Epithelial cell of proximal tubule (primary cell): ENCODE measurements at places on chromosomes 3 and 15.

- no peak for DNase-seq
Measured at GRCh38 chr3:193962986-193963685, 172.8 kb upstream of the HES1 start.

DNA sequence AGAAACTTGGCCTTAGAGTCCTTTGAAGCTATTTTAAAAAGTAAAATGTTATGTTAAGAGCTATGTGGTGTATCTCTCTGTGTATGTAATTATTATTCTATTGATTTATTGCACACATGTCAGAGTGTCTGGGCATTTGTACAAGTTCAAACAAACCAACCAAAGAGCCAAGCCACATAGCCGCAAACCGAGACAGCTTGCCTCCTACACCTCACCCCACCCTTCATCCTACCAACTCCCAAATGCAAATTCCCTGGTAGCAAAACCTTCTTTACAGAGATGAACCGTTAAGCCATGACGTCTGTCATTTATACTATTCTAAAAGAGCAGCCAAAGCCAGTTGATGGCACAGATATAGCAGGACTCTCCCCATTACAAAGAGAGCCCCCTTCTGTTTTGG is 332.3 kb downstream of the ERC2 start:
- DNase-seq = no peak

DNA sequence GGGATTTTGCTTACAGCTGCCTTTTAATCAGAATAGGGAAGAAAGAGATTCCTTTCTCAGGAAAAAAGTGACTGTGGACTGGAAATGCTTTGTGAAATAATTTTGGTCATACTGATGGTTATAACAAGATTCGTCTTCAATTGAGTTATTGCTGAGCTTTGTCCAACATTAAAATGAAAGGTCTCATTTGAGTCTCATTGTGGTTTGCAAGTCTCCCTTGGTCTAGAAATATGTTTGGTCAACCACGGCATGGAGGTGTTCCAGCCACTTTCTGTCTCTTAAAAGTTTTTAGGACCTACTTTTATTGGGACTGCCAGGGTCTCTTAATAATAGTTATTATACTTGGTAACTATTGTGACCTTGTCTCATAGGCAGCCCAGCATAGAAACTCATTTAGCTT is 15.3 kb downstream of the FLNB start:
- no peak for DNase-seq

DNA sequence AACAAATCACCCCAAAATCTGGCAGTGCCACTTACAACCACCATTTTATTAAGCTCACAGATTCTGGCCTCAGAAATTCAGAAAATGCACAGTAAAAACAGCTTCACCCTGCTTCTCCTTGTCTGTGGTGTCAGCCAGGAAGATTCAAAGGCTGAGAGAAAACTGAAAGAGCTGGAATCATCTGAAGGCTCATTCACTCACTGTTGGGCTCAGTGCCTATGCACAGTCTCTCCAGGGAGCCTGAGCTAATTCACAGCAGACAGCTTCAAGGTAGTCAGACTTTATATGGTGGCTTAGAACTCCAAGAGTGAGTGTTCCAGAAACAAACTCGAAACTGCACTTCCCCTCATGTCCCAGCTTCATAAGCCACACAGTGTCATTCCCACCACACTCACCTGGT is 16.5 kb upstream of the PLOD2 start:
- no peak for DNase-seq

GRCh38 chr15:34182942-34183341 is 27.0 kb downstream of the KATNBL1 start:
- DNase-seq = no peak

DNA sequence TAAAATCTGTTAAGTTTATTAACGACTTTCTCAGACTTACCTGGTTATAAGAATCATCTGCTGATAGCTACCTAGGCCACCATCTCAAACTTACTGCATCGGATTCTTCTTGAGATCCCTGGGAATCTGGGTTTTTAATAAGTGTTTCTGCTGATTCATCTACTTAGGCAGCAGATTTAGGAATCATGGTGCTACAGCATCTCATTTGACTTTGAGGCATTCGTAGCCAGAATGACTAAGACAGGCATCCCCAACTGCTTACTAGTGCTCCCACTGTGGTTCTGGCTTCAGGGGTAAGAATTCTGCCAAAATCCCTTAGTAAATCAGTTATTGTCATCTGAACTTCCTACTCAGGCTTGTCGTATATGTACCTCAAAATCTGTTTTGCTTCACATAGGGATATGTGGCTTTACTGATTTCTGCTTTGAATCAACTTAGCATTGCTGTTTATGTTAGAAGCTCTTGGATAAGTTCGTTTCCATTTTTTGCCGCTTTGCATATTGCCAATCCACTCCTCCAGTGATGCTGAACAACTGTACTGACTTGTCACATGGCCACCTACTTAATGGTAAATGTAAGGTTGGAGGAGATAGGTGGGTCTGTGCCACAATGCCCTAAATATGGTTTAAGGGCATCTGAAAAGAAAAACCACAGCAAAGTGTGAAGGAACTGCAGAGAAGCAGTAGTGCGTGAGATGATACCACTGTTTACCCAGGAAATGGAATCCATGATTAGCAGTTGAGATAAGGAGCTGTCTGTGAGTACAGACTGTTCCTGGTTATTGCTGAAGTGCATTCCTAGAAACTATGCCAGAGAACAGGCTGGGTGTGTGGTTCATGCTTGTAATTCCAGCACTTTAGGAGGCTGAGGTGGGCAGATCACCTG is 60.3 kb downstream of the MAP6D1 start:
- DNase-seq = no peak

GRCh38 chr3:10249833-10250232 is 1.6 kb downstream of the TATDN2 start:
- DNase-seq = no peak

DNA sequence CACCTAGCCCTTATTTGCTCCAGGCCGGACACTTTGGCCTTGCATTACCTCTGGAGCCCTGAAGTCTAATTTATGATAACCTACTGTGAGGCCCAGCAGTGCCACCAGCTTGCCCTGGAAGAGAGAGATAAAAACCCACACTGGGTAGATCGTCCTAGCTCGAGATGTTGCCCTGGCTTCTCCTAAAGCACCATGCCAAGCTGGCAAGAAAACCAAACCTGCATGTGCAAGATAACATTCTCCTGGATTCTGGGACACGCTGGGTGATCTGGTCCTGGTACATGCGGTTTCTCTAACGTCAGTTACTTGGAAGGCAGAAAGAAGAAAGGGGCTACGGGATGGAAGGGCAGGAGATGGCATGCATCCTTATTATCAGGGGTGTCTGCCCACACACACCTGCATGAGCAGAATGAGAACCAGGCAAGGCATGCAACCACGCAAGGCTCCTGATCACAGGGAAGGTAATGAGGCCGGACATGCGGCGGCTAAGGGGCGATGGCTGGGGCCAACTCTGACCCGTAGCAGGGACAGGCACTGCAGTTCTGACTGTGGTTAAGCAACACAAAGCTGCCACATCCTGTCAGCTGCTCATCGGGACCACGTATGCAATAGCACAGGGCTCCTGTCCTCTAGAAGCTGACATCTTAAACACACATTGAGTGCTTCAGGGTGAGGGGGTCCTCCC is 73.0 kb downstream of the OXNAD1 start:
- no peak for DNase-seq

DNA sequence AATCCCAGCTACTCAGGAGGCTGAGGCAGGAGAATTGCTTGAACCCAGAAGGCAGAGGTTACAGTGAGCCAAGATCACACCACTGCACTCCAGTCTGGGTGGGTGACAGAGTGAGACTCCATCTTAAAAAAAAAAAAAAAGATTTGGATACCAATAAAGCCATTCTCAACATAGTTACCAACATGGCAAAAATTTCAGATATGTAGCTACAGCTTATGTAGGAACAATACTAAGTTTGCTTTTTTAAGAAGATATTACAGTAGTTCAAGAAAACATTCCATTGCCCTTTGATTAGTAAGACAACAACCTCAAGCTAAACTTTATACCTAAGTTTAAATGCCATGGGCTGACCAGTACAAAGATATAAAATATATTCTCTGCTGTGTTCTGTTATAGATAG is 34.4 kb downstream of the ZNF106 start:
- DNase-seq = no peak

DNA sequence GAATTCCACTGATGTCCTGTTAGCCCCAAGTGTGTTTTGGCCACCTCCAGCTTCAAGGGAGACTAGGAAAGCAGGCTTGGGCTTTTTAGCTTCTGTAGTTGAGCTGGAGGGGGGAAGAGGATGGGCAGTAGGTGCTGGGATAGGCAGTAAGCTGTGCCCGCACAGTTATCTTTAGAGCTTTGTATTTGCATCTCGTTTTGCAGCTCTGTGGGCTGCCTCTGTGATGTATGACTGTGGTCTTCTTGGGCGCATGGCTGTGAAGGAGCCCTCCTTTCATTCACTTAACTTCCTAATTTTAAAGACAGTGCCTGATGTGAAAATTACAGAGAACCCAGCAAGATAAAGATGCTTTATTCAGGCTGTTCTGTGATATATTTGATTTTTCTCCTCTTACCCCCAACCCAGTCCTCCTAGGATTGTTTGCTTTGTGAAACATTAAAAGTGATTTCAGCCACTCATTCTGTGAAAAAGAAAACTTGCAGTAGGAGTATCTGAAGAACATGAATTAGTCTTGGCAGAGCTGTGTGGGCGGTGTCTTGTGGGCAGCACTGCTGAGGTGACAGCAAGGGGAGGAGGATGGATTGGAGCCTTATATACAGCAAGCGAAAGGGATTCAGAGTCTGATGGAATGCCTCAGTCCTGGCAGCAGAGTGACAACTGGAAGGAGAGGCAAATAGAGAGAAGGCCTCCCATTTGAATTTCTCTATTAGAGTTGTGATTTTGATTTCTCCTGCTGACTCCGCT is 74.3 kb downstream of the LARS2 start:
- no peak for DNase-seq

GRCh38 chr15:41568350-41569017 is 9.5 kb downstream of the TYRO3 start:
- no peak for DNase-seq

GRCh38 chr15:54517366-54517765 is 539.1 kb downstream of the UNC13C start:
- no peak for DNase-seq

GRCh38 chr3:118165413-118165812 is 869.2 kb downstream of the IGSF11 start:
- DNase-seq = no peak

DNA sequence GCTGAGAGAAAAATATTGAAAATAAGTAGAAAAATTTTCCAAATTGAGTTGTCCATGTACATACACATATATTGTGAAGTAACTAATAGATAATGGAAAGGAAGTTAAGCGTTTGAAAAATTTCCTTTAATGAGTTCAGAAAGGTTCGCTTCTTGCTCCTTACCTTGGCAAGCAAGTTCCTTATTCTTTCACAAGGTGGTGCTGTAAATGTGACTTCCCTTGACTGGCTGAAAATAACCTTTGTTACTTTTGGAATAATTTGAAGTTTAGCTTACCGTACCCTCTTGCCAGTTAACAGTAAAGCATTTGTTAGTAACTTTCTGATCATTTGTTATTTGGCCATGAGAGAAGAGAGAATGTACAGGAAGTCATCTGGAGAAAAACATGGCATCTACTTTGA is 41.6 kb downstream of the PYDC2 start:
- DNase-seq = no peak

DNA sequence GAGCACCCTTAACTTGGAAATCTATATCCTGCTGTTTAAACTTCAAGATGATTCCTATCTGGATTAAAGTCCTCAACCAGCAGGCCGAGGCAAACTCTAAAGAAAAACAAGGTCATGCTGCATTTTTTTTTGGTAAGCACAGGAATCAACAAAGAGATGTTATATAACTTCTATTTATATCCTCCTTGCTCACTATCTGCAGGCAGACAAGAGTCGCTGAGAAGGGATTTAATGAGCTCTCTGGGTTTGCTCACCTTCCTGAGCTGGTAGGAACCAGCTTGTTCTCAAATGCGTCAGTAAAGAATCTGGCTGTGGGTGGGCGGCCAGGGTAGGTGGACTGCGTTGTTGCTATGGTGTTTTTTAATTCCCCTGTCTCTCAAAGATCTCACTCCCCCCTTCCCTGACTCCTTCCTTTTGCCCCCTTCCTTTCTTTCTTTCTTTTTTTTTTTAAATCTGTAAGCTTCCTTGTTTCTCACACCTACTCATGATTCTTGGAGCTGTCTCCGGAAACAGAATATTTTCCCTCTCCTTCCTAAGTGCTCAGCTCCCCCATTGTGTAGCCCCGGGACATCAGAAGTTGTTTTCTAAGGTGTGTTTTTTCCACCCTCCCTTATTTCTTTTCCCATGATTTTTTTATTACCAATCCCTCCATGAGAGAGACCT is 228.8 kb upstream of the BHLHE40 start:
- DNase-seq = no peak
